ENCODE measurements at places on chromosomes 4 and X. TPM values are rescaled to one million over a fixed set of nuclear protein-coding genes. Genes with fewer than 3 reads are reported as not detected.

Gene MAGEA9B
- not detected for total RNA-seq

Gene MAGEA8
- not detected for total RNA-seq

Gene FAM9C
- not detected for total RNA-seq

Gene ABLIM2
- 3.4 TPM for total RNA-seq

Gene BTC
- 0.68 TPM for total RNA-seq

Gene PDE6B
- total RNA-seq = 1.0 TPM

Gene L1CAM
- total RNA-seq = 2.1 TPM

Gene USP26
- total RNA-seq = not detected

Gene CT55
- not detected for total RNA-seq

Gene HDX
- total RNA-seq = 1.4 TPM

Gene ADGRG2
- under 0.01 TPM for total RNA-seq

Gene VCX2
- total RNA-seq = not detected

Gene SFRP2
- total RNA-seq = not detected

Gene ZCCHC4
- 14.7 TPM for total RNA-seq

Gene PDGFC
- total RNA-seq = 51.3 TPM

Gene XAGE1A
- total RNA-seq = not detected

Gene RHOXF1
- not detected for total RNA-seq

Gene SSX4
- not detected for total RNA-seq

Gene RTL9
- under 0.01 TPM for total RNA-seq

Gene SPANXD
- total RNA-seq = not detected

Gene PNCK
- 2.5 TPM for total RNA-seq

Gene TNMD
- total RNA-seq = not detected

Gene TMSB15C
- 1.9 TPM for total RNA-seq

Gene BEX2
- 65.6 TPM for total RNA-seq

Gene ANXA3
- 1,826 TPM for total RNA-seq

Gene RAB40A
- total RNA-seq = 0.21 TPM

Gene TBC1D25
- 10.7 TPM for total RNA-seq

Gene CENPVL2
- total RNA-seq = not detected

Gene ANKRD50
- total RNA-seq = 46.6 TPM

Data from nasal cavity respiratory epithelium epithelial cell of viscerocranial mucosa (primary cell).